ENCODE measurements at places on chromosomes 4 and X.

DNA sequence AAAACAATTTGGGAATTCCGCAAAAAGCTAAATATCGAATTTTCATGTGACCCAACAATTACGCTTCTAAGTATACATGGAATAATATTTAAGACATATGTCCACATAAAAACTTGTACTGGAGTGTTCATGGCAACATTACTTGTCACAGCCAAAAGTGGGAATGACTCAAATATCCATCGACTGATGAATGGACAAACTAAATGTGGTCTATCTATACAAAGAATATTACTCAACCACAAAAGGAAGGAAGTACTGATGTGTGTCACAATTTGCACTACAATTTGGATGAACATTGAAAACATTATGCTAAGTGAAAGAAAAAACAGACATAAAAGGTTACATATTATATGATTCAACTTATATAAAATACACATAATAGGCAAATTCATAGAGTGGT is 71.9 kb downstream of the AFF2 start:
- DNase-seq: no peak

DNA sequence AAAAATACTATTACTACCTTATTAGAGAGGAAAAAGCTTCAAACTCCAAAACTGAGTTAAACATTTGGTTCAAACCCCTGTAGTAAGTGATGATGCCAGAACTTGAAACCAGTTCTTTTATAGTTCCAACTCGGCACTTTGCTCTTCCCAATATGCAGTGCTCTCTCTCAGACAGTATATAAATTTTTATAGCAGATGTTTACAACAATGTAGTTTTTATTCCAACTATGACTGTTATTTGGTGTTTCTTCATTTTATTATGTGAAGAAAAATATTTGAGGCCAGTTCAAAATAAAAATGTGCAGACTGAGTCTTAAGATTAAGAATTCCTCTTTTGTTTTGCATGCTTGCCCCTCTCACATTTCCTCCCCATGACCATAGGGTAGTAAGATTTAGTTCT is 2.9 kb upstream of the PPP4R3C start:
- DNase-seq: no peak

DNA sequence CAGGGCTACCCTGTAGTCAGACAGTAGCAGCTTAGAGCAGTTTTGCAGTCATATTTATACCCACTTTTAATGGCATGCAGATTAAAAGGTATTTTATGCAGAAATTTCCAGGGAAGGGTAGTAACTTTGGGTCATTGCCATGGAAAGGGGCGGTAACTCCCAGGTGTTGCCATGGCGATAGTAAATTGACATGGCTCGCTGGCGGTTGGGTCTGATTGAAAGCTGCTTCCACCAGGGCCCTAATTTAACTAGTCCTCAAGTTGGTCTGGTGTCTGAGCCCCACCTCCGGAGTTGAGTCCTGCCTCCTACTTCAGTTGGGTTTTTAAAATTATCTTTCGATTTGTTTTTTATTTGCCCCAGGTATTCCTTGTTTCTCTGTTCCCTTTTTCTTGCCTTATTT is 70.1 kb downstream of the NAA11 start:
- no peak for DNase-seq

DNA sequence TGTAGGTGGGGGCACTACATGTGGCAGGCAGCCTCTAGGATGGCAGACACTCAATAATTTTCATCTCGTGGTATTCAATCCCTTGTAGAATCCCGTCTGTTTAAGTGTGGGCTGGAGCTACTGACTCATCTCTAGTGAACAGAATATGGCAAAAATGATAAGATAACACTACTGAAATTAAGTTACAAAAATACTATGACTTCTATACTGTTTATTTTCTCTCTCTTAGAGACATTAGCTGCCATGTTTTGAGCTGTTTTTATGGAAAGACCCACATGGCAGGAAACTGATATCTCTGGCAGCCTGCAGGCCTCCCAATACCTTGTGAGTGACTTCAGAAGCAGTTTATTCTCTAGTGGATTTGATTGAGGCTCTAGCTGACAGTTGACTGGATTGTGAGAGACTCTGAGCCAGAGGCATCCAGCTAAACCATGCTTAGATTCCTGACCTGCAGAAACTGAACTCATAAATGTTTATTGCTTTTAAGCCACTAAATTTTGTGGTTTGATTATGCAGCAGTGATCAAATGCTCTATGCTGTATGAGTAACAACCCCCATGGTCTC is 298.8 kb upstream of the CTSO start:
- no peak for DNase-seq

DNA sequence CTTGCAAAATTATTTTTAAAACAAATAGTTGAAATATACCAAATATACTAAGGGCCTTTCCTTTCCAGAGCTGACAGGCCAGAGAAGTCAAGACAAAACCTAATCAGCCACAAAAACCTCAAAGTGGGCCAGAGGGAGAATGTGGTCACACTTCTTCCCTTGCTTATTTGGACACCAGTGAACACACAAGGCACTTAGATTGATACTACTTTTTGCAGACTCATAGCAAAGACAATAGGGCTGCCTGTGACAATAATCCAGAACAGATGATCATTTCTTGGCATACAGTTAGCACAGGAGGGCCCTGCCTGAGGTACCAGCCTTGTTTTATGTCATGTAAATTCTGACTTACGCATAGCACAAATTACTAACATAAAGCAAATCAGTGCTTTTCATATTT is 215.7 kb upstream of the NEIL3 start:
- no peak for DNase-seq

- DNase-seq: no peak
Measured at GRCh38 chr4:168852933-168853713, 156.9 kb downstream of the CBR4 start.

DNA sequence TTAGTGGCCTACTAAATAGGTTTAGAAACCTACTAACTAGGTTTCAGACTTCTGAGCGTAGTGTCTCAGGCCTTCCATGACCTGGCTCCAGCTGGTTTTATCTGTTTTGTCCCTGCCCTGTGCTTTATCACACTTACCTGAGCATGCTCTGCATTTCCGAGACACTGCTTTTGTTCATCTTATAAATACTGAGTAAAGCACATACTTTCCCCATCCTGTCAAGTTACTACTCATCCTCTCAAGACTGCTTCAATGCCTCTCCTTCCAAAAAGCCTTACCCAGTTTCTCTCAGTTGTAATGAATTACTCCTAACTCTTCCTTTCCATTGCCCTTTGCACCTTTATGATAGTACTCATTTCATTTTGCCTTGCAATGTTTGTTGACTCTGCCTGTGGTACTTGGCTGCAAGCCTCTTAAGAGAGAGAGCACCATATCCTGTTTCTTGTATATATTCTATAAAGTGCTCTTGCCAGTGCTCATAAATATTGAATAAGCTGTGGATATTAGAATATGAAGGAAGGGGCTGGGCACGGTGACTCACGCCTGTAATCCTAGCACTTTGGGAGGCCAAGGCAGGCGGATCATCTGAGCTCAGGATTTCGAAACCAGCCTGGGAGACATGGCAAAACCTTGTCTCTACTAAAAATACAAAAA is 34.4 kb downstream of the SLAIN2 start:
- DNase-seq: no peak

DNA sequence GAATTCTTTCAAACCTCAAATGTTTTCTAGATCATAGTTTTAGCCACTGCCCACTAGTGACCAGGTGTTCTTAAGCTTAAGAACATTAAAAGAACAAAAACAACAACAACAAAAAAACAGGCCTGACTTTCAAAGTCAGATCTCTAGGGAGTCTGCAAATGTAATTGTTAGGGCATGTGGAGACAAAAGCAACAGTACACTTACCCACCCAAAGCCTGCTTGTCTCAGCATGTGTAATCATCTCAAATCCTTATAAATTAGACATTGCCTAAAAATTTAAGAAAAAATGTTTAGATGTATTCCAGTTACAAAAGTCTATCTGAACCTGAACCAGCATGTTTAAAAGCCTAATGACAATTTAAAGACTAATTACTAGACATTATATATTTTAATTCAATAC is 79.9 kb downstream of the SLC7A11 start:
- no peak for DNase-seq

DNA sequence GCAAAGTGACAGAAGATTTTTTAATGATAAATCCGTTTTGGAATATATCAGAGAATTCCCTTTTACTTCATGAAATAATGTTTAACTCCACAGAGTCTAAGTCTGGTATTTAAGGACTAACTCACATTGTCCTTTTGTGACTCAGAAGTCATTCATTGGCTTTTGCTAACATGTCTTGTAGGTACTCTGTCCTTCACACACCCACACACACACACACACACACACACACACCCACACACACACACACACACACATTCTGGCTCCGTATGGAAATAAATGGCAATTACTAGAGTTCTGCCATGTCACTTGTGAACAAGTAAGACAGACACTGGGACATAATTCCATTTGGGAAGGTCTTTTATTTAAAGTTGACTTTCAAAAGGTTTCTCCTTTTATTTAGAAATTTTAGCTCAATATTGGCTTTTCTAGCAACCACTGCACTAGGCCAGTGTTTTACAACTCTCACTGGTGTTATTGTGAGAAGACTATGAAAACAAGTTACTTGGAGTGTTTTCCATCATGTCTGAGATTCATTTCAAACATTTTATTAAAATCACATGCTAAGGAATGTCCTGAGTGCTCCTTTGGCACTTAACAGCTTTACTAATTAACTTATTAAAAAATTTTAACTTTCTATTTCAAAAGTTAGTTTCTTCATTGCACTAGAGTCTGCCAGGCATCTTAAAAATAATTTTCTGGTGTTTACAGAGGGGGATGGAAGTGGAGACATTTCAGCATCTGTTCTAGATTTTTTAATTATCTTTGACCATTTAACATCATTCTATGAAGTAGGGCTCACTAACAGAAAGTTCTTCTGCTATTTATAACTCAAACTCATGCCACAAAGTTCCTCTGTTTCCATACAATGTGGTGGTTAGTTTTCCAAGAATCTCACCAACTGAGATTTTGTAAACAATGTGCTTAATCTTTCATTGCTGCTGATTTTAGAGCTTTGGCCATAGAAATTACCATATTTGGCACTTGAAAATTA is 240.3 kb upstream of the GPC4 start:
- no peak for DNase-seq
